ENCODE measurements at places on chromosomes 2 and 18. TPM values are rescaled to one million over a fixed set of nuclear protein-coding genes. Genes with fewer than 3 reads are reported as not detected.

TSPYL6 gene
- total RNA-seq, result not detected

CRYGC gene
- total RNA-seq, result not detected

RNF125 gene
- total RNA-seq, result 43.8 TPM

SLC39A6 gene
- total RNA-seq, result 22.9 TPM

QPCT gene
- total RNA-seq, result not detected

REG3A gene
- total RNA-seq, result not detected

ITPRIPL1 gene
- total RNA-seq, result 43.7 TPM

TCF23 gene
- not detected for total RNA-seq

CBLN2 gene
- total RNA-seq, result not detected

ALPP gene
- total RNA-seq, result not detected

CCDC141 gene
- 2.6 TPM for total RNA-seq

COA5 gene
- 26.3 TPM for total RNA-seq

PLEKHH2 gene
- 0.48 TPM for total RNA-seq

POU3F3 gene
- not detected for total RNA-seq

DAPL1 gene
- not detected for total RNA-seq

GAD1 gene
- total RNA-seq, result 2.2 TPM

VIT gene
- not detected for total RNA-seq

G6PC2 gene
- total RNA-seq, result not detected

TMEM247 gene
- total RNA-seq, result not detected

RNU2-63P gene
- total RNA-seq, result 16.1 TPM

NCOA1 gene
- 16.6 TPM for total RNA-seq

FZD7 gene
- 0.63 TPM for total RNA-seq

SLC5A7 gene
- not detected for total RNA-seq

MBD1 gene
- total RNA-seq, result 103 TPM

MAPK4 gene
- total RNA-seq, result not detected

ANKRD30BL gene
- not detected for total RNA-seq

STAT4 gene
- 124 TPM for total RNA-seq

ZC3H8 gene
- total RNA-seq, result 12.3 TPM

RGPD5 gene
- 20.3 TPM for total RNA-seq

LINC00305 gene
- not detected for total RNA-seq

PSMA8 gene
- total RNA-seq, result 0.60 TPM

EFEMP1 gene
- total RNA-seq, result not detected

TMEM178A gene
- total RNA-seq, result 0.43 TPM

CROCC2 gene
- not detected for total RNA-seq

CDH2 gene
- not detected for total RNA-seq

INPP5D gene
- 163 TPM for total RNA-seq

ABCB11 gene
- total RNA-seq, result not detected

RESP18 gene
- total RNA-seq, result not detected

ERFE gene
- not detected for total RNA-seq

TMEM169 gene
- total RNA-seq, result 2.3 TPM

STEAP3 gene
- total RNA-seq, result not detected

CD8B gene
- total RNA-seq, result 1.7 TPM

All from activated CD4-positive, alpha-beta memory T cell treated with anti-CD3 and anti-CD28 coated beads, Interleukin-2, amount 10 ng/mL, durations not matched to agents 7 days and 5 days (primary cell).